Activated naive CD4-positive, alpha-beta T cell (primary cell): ENCODE measurements at places on chromosomes 2 and 18.

DNA sequence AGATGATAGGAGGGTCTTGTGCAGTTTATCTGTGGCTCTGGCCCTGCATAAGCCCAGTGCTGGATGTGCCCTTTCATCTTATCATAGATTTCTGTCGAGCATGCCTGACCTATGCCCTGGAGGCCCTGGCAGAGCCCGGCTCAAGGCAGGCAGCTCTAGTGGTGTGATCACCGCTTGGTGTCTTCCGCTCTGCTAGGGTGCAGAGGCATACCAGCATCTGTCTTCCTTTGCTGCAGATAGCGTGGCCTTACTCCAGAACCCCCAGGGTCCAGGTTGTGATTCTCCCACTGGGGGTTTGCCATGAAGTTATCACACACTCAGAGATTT, 13.7 kb upstream of the TRAF3IP1 start:
- no peak for DNase-seq

DNA sequence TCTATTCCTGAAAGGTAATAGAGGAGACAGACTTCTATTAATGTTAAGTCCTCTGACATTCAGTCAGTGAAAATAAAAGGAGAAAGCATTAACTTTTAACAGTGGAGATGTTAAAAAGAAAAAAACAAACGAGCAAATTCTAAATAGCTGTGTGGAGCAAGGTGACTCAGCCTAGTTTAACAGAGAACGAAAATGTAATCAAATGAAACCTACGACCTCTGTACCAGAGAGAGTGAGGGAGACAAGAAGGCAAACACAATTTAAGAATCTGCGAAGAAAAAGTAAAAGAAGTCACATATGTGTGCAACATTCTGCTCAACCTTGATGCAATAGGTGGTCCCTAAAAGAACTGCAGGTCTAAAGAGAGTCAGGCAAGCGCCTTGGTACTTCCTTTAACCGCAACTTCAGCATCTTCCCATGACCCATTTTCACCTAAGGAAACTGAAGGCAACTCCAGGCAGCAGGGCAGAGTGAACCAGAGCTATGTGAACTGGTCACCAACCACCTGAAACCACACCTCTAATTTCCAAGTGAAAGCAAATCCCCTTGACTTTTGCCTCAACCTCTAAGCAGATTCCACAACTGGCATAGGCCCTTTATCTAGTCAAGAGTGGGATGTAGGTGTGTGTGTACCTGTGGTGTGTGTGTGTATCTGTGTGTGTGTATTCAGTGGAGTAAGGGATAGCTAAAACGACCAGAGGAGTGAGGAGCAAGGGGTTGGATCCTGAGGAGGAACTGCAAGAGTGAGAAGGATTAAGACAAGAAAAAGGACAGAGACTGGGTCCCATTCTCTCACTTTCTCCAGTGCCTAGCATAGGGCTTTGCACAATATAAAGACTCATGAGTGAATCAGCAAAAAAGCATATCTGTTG, 43.0 kb downstream of the FIGN start:
- no peak for DNase-seq

DNA sequence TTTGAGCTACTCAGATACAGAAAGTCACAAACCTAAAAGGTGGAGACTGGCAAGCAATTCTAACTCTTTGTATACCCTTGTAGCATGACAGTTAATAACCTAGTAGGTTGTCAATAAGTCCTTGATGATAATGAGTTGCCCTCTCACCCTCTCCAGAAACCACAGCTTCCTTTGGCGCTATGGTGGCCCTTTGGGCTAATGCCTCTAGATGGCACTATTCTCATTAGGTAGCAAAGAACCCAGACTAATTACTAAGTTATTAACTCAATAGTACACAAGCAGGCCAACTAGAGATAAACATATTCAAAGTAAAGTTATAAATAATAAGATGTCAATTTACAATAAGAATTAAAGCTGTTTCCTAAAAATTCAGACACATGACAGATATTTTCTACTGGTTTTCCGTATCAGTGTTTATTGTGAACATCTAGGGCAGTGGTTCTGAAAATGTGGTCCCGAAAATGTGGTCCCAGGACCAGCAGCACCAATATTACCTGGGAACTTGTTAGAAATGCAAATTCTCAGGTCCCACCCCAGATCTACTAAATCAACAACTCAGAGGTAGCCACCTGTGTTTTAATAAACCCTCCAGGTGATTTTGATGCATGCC, 41.1 kb downstream of the LDAH start:
- no peak for DNase-seq

GRCh38 chr2:28616396-28616999, 120.6 kb downstream of the PLB1 start:
- no peak for DNase-seq

DNA sequence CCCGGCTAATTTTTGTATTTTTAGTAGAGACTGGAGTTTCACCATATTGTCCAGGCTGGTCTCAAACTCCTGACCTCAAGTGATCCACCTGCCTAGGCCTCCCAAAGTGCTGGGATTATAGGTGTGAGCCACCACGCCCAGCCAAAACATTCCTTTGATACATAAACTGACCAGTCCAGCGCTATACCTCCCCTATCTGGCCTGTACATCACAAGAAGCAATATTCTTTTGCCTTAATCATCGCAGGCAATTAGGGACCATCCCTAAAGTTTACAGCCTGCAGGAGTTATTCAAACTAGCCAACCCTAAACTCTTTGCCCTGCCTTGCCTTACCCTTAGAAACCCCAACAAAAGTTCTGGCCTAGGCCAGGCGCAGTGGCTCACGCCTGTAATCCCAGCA, 6.8 kb upstream of the PPM1G start:
- DNase-seq, result no peak

GRCh38 chr2:239585422-239585821, 184.6 kb upstream of the HDAC4 start:
- DNase-seq, result no peak

DNA sequence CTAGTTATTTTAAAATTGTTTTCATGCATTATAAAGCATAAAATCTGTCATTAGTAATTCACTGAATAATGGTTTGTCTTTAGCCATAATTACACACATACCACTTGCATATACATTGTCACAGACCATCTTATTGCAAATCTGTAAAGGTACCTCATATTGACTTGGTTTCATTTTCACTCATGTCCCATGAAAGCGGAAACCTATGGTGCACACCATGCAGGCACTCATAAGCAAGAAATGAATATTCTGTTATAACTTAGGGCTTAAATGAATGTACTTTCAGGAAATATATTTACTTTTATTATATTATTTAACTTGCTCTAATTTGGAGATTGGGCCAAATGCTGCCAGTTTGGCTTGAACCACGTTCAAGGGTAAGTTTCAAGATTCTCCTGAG, 29.2 kb upstream of the STK17B start:
- DNase-seq, result no peak

DNA sequence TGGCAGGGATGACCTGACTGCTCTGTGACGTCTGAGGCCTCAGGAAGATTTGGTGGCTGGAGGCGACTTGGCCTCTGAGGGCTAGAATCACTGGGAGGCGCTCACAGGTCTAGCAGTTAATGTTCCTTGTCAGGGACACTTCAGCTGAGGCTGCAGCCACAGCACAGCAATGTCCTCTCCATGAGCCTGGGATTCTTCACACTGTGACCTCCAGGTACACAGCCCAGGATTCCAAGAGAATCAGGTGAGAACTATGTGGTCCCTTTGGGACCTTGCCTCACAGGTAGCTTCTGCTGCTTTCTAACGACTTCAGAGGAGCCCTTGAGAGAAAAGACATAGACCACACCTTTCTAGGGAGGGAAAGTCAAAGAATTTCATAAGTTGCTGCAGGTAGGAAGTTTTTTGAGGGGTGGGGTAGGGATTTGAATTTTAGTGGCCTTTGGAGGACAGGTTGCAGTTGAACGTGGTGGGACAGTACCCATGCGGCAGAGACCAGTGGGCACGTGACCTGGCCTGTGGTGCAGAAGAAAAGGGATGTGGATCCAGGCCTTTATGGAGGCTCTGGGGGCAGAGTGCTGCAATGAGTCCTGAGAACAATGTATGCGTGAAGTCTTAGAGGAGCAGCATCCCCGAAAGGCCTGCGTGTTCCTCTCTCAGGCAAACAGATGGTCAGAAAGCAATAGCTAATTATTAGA, 86.2 kb downstream of the LYPD1 start:
- DNase-seq, result no peak
